ENCODE measurements at places on chromosomes 4 and X.

- DNase-seq = peak; percentile 28
Measured at GRCh38 chrX:144334577-144334976, 450.7 kb downstream of the UBE2NL start.

- no peak for DNase-seq
Measured at GRCh38 chr4:96543346-96543745, 703.5 kb downstream of the PDHA2 start.

- DNase-seq = peak; percentile 14
Measured at GRCh38 chrX:34578237-34578636, 78.8 kb downstream of the TMEM47 start.

DNA sequence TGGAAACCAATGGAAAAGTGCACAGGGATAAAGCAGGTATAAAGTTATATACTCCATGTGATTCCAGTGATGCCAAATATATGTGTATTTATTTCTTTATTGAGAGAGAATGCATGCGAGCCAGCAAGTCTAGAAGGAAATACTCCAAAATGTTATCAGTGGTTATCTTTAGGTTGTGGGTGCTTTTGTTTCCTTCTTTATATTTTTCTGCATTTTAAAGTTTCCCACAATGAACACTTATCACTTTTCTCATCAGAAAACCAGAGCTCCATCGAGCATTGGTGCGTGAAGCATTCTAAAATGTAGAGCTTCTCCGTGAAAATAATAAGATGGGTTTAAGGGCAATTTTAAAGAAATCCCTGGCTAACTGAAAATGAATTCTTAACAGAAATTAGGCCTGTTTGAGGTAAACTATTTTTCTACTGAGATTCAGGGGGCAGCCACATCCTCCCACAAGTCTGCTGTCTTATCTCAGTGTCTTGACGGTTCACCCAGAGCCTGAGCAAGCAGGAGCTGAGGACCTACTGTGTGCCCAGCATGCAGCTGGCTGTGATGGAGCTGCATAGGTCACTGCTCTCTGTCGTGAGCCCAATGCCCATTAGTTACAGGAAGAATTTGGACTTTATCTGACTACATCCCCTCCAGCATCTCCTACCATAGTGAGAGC is 18.7 kb upstream of the CD40LG start:
- no peak for DNase-seq

GRCh38 chr4:62407534-62407933 is 1207.4 kb downstream of the ADGRL3 start:
- DNase-seq = no peak

DNA sequence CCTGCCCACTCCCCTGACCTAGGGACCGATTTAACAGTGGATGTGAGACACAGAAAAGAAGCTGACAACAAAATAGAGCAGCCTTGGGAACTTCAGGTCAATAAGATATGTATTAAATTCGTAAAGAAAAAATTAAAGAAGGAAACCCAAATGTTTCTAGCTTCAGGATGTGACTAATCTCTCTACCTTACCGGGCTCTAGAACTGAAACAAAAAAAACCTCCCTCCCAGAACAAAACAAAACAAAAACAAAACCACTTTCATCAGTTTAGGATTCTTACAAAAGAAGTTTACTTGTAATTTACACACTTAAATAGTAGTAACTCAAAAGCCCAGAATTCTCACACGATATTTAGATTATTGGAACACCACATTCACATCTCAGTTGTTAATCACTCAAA is 185.8 kb upstream of the RPS6KA3 start:
- DNase-seq = no peak

DNA sequence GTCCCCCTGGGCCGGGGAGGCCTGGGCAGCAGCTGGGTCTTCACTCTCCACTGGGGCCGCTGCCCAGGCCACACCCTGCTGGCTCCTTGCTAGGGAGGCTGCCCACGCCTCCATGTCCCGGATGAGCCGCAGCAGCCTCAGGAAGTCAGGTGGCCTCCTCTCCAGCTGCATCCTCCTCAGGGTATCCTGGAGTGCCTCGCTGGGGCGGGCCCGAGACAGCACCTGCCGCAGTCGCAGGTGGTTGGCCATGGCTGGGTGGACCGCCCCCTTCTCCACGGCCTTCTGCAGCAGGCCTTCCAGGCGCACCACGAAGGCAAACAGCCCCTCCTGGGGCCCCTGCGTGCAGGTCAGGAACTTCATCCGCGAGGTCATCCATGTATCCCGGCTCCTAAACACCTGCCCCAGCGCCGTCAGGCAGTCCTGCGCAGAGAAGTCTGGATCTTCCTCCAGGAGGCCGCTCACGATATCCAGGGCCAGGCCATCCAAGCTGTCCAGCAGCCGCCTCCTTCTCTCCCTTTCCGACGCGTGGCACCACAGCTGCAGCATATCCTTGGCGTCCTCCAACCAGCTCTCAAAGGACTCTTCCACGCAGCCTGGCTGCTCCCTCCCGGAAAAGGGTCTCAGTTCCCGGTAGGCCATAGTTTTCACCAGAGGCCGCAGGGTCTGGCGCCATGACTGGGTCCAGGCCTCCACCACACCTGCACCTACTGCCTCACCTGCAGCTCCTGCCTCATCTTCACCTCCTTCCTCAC is 2.1 kb downstream of the PNMA6F start:
- DNase-seq = no peak

GRCh38 chrX:4185086-4185485 is 471.6 kb upstream of the PRKX start:
- no peak for DNase-seq

DNA sequence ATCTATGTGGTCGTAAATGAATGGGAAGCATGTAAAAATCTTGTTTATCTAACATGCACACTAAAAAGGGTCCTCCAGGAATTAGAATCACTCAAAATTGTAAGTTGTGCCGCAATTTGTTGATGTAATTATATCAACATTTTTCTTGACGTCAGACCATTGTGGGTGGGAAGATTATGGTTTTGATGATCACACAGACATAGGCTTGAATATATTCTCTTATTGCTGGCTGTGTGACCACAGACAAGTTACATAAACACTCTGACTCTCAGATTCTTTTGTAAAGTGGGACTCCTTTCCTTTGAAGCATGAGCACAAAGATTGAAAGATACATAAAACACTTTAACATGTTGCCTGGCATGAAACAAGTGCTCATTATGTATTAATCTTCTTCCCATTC is 51.5 kb downstream of the IL1RAPL1 start:
- no peak for DNase-seq

DNA sequence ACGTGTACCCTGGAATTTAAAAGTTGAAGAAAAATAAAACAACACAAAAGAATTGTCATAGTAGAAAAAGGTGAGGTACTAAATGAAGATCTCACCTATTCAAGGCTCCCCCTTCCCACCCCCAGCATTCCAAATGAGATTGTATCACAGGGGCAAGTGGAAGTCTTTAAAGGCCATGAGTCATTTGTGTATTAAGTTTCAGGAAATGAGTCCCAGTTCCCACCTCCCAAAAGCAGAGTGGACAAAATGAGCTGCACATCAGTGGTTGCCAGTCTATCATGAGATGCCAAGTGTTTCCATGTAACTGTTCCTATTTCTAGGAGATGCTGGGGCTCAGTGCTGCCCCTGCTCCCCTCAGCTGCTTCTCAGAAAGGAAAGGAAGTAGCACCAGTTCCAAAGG is 20.1 kb downstream of the ARHGEF9 start:
- DNase-seq = no peak

DNA sequence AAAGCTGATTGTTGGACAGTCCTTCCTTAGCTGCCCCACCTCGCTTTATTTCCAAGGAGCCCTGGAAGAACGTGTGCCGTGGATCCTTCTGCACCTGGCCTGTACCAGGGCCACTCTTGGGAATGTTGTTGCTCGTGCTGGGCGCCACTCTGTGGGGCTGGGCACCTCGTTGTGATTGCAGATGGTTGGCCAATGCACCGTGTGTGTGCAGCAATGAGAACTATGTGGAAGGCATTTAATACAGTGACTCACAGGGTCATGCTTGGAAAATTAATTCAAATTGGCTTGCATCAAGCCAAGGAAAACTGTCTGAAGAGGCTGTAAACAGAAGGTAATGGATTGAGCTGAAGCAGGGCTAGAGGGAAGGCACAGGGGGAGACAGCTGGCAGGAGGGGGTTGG is 37.0 kb upstream of the CD99L2 start:
- no peak for DNase-seq

DNA sequence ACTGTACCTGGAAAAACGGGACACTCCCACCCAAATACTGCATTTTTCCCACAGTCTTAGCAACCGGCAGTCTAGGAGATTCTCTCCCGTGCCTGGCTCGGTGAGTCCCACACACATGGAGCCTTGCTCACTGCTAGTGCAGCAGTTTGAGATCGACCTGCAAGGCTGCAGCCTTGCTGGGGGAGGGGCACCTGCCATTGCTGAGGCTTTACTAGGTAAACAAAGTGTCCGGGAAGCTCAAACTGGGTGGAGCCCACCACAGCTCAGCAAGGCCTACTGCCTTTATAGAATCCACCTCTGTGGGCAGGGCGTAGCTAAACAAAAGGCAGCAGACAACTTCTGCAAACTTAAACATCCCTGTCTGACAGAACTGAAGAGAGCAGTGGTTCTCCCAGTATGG is 205.2 kb downstream of the CHIC1 start:
- no peak for DNase-seq

DNA sequence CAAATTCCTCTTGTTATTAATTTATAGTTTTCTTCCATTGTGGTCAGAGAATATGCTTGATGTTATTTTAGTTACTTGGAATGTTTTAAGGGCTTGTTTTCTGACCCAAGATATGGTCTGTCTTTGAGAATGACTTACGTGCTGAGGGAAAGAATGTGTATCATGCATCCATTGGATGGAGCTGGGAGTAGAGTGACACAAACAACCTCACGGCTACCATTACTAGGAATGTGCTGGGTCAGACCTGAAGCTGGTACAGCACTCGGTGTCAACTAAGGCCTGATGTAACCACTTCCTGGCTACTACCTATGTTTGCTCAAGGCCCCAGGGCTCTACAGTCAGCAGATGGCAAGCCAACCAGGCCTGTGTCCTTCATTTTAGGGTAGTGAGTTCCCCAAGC is 257.8 kb downstream of the FAT4 start:
- no peak for DNase-seq

DNA sequence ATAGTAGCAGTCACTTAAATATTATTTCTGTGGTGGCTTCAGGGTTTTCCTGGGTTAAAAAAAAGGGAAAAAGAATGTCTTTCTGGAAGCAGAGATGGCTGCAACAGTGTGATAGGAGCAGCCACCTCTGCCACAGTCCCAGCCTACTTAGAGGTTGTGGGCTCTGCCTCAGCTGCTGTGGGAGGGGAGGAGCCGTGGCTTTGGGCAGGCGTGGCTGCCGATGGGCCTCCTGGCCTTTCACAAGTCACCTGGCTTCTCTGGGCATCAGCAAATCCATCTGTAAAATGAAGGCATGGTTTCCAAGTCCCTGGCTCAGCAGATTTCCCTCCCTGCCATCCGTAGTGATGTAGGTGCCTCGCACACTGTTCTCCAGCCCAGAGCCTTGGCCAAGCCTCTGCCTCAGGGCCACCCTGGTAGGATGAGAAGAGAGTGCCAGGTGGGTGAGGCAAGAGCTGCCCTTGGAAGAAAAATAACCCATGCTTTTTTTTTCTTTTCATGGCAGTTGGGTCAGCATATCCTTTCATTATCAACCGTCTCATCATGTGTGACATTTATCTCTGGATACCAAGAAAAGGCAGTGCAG is 66.1 kb downstream of the PTTG2 start:
- DNase-seq = no peak

DNA sequence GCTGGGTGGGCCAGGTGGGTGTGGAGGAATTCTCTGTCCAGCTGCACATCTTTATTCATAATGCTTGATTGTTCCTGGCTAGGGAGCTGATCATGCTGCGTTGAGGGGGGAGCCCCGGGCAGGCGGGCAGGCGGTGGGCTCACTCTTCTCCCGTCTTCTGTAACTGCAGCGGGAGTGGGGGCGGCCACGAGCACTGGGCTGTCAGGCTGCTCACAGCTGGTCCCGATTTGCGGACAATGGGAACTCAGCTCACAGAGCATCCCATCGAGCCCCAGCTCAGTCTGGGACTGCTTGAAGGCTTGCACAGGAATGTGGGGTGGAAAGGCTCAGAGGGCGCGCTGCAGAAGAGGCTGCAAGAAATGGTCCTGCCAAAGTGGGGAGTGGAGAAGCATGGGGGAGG is 63.8 kb downstream of the EFNB1 start:
- DNase-seq = no peak

GRCh38 chr4:14269824-14270223 is 642.3 kb upstream of the BOD1L1 start:
- DNase-seq = peak; percentile 40

DNA sequence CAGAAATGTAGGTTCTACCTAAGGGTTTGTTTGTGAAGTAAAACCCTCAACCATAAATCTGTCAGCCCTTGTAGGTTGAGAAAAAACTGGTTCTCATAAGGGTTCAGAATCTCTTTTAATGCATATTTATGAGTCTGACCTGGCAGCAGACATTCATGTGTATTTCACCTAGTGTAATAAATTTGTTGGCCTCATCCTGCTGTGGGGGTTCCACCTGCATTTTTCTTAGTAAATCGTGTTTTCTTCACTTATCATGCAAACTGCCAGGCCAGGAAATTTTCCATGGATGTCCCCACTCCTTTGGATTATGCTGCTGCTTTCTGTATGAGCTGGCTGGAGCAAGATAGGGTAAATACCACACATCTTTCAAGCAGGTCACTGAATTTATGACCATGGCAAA is 42.4 kb downstream of the KLHL13 start:
- no peak for DNase-seq

GRCh38 chr4:184318852-184319251 is 101.2 kb upstream of the ENPP6 start:
- DNase-seq = no peak

DNA sequence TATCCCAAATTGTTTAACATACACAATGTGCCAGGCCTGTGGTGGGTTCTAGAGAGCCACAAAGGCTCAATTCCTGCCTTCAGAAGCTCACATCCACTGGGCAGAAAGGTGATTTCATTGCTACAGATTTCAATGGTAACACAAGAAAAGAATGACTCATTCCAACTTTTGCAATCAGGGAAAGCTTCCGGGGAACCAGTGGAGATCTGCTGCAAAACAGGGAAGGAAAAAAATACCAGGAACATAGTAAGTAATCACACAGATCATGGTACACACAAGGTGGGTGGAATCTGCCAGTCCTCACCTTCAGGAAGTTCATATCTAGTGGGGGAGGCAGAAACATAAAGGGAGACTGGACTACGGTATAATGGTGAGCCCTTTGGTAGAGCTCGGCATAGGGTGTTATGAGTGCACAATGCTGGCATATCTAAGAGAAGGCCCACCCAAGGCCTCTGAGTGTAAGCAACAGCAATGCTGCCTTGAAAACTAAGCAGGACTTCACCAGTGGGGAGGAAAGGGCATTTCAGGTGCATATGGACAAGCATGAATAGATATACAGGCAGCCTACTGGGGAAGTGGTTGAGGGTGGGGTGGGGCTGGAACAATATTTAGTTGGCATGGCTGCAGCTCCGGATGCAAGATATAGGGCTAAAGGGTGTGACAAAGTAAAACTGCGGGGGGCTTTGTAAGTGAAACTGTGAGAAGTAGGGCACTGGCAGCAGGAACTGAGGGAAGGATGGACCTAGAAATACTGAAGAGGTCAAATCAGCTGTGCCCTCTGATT is 24.2 kb downstream of the GPRIN3 start:
- no peak for DNase-seq

DNA sequence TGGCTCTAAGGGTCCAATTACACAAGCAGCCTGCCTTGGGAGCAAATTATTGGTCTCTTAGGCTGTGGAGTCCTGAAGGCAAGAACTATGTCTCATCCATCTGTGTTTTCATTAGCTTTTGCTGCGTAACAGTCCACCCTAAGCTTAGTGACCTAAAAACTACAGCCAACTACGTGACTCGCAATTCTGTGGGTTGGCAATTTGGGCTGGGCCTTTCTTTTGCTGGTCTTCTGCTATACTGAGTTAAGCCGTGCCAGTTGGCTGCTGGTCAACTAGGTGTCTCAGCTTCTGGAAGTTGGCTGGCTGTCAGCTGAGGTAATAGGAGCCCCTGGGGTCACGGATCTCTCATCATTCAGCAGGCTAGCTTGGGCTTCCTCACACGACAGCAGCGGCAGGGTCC is 205.6 kb upstream of the S100G start:
- DNase-seq = no peak
